Neural crest cell (in vitro differentiated cells): ENCODE measurements at places on chromosomes 6 and 20. TPM values are rescaled to one million over a fixed set of nuclear protein-coding genes. Genes with fewer than 3 reads are reported as not detected.

The GDAP1L1 gene
- 10.0 and 10.9 TPM in 2 replicates for total RNA-seq

- no peak for DNase-seq
Measured at GRCh38 chr20:59352541-59352940, 52.1 kb downstream of the EDN3 start.

The NEDD9 gene
- 14.1 and 15.7 TPM in 2 replicates for total RNA-seq

The PRPH2 gene
- not detected in 2 replicates for total RNA-seq

- no peak for DNase-seq
Measured at GRCh38 chr6:156774863-156775405, 2.2 kb upstream of the ARID1B start.

- DNase-seq, result no peak
Measured at GRCh38 chr6:10534419-10534762, 13.2 kb downstream of the GCNT2 start.

DNA sequence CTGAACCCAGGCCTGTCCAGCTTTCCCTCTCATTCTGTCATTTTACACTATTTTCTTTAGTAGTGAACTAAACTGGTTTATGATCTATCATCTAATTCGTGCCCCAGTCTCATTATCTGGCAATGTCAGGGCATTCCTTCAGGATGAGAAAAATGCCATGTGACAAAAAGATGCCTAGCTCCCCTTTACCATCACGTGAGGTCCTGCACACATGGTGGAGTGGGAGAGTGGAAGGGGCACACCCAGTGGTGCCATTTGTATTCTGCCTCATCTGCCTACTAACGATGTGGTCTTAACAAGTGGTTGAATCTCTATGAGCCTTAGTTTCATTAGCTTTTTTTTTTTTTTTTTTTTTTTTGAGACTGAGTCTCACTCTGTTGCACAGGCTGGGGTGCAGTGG is 41.2 kb downstream of the CDC5L start:
- no peak for DNase-seq

The HRH3 gene
- 0.75 and 0.86 TPM in 2 replicates for total RNA-seq

DNA sequence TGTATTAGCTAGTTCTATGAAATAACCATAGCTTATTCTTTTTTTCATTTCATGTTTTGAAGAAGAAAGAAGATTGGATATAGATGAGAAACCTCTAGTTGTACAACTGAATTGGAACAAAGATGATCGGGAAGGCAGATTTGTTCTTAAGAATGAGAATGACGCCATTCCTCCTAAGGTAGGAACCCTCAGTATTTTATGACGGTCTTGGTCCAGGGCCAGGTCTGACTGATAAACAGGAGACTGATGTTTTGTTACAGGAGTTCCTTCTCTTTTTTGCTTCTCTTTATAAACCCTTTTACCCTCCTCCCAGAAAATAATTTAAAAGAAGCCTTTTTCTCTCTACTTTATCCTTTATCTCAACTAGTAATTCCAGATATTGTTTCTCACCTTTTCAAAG is 43.6 kb downstream of the AFDN start:
- DNase-seq, result no peak

DNA sequence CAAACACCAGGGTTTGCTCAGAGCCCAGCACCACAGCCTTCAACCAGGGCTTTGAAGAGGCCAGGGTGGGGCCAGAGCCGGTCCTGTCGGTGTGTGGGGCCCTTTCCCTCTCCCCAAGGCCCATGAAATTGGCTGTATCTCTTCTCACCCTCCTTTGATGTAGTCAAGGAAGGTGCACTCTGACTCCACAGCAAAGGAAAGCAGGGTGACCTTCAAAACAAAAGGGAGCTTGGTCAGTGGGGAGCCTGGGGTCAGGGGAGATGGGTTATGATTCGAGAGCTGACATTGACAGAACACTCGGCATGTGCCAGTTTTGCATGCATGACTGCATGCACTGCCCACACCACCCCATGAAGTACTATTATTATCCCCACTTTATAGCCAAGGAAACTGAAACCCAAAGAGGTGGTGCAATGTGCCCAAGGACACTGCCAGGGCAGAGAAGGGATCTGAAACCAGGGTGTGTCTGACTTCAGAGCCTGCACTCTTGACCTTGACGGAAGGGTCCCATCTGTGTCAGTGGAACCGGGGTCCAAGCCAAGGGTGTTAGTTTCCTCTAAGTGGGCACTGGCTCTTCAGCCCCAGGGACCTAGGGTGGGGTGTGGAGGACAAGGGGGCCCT is 55.4 kb downstream of the RAB44 start:
- no peak for DNase-seq

DNA sequence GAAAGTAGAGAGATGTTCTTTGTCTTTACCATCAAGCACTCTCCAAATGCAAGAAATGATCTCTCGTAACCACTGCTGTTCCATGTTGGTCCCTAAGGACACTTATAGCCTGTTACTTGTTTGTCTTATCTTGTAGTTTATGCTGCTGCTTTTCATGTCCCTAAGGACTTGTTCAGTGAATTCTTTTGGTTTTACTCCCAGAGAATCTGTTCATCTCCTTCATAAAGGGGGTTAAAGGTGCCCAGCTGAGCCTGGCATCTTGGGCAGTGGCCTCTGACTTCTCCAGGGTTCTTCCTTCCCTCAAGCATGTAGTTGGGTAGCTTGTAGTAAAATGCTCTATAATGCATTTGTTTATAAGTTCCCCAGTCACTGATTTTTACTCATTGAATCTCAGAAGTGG is 864 bp upstream of the PKIG start:
- no peak for DNase-seq

GRCh38 chr6:146673069-146673468 is 74.3 kb downstream of the ADGB start:
- no peak for DNase-seq

The HCRTR2 gene
- not detected in 2 replicates for total RNA-seq

The NT5DC1 gene
- total RNA-seq, result 28.3 and 33.2 TPM in 2 replicates

DNA sequence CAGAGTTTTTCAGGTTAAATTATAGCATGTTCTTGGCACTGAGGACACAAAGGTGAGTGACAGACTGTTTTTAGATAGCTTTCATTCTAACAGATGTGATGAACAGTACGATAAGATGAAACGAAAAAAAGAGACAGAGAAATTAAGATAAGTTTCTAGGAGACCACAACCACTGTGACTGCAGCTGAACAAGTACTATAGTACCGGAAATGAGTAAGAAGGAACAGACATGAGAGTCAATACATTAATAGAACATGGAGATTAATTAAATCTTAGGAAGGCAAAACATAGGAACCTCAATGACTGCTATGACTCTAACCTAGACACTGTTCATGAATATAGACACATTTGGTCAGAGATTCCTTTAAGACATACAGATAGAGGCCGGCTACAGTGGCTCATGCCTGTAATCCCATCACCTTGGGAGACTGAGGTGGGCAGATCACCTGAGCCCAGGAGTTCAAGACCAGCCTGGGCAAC is 40.2 kb downstream of the HBS1L start:
- DNase-seq, result no peak

GRCh38 chr6:36131511-36132245 is 1.4 kb downstream of the MAPK13 start:
- no peak for DNase-seq
